ENCODE measurements at places on chromosomes 1 and 21.

DNA sequence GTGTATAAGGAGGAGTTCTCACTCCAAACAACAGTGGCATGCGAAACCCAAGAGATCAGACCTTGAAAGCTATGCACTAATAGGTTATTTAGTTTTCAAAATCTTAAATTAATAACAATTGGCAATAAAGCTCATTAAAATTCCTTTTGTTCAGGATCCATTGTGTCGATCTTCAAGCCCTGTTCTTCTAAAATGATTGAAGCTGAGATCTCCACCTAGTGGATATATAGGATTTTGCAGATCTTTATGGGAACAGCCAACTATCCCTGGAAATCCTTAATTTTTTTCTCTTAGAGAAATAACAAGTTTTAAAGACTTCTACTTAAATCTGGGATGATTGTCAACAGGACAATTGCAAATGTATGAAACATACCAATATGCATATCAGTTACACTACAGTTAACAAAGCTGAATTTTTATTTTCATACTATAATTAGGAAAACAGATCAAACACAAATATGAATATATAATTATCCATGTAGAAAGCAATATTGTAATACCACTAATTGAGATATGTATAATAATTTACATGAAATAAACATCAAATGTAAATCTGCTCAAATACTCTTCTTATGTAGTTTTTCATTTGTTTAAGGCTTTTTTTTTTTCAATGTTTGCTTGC is 43.3 kb downstream of the LRRC53 start:
- no peak for DNase-seq

DNA sequence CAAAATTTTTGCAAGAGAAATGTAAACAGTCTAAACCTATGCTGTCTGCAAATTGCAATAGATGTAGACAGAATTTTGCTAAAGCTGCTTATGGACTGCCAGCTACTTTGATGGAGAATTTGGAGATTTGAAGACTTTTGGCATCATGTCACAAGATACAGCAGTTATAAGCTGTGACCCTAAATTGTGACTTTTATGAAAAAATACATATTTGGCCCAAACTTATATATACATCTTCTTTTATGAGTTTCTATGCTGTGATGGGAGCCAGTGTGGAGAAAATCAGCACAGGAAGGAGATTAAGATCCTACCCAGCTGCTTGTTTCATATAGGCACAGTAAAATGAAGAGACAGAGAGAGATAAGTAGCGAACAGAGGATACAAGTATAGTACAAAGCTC is 1595.4 kb downstream of the PLA2G4A start:
- DNase-seq = no peak

- no peak for DNase-seq
Measured at GRCh38 chr1:21341022-21341421, 50.8 kb upstream of the ECE1 start.

GRCh38 chr1:15698201-15698600 is 14.1 kb downstream of the PLEKHM2 start:
- no peak for DNase-seq

DNA sequence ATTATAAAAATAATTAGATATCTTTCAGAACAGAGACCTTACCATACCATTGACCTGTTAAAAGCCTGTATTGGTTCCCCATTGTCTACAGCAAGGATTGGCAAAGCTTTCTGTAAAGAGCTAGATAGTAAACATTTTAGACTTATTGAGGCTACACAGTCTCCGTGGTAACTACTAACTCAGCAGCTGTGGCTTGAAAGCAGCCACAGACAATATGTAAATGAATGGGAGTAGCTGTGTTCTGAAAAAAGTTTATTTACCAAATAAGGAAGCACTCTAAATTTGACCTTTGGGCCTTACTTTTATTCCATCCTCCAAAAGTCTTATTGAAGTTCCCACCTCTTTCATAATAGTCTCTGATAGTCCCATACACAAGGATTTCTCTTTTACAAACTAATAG is 39.7 kb downstream of the NUP210L start:
- DNase-seq = no peak

DNA sequence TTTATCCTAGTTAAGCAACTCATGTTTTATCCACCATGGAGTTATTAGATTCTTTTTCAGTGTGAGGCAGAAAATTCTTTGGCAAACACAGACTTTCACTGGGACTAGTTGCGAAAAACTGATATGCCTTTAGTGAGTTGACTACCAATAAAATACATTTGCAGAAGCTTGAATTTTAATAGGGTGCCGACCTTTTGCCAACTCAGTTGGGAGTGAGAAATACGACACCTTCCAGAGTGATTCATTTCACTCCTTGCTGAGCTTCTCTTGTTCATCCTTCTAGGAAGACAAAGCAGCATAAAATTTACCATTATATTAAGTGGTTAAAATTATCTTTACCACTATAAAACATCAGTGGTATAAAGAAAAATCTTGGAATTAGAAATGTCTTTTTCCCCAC is 1.2 kb upstream of the KRTAP23-1 start:
- no peak for DNase-seq

DNA sequence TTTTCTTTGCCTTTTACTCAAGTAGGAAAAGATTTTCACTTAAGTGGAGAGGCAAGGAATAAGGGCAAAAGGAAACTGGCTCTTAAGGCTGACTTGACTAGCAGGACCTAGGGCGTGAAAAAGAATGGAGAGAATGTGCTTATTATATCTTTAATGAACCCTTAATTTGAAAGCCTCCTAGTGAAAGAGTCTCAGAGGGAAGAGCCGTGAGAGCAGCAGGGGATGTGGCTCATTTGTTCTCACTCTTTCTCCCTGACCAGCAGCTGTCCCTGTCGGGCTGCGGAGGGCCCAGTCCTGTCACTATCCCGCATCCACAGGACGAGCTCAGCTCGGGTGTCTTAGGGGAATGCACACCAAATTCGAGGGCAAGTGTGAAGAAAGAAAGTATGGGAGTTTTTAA is 180.1 kb downstream of the EDEM3 start:
- DNase-seq = no peak

- no peak for DNase-seq
Measured at GRCh38 chr21:27799861-27800260, 833.0 kb upstream of the ADAMTS5 start.

DNA sequence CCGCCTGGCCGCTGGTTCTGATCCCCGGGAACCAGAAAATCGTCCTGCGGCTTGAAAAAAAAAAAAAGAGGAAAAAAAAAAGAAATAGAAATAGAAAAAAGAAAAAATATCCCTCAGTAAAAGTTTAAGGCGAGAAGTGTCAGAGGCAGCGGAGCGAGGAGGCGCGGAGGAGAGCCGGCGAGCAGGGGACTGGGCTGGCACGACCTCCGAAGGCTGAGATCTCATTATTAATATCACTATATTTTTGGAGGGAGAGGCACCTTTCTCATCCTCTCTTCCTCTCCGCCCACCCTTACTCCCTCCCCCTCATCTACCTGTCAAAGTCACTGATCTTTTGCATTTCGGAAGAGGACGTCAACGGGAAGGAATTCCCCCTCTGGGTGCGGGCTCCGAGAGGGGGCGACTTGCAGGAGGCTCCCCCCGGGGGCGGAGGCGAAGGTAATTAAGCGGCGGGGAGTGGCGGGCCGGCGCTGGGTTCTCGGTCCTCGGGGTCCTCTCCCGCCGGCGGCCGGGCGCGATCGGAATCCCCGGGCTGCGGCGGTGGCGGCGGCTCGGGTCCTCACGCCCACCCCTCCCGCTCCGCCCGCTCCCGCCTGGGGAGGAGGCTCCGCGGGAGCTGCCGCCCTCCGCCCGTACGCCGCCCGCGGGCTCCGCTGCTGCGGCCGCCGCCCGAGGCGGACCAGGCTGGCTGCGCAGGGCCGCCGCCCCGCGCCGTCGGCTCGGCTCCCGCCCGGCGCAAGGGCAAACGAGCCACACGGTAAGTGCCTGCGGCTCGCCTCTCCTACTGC is at the start of gene NTNG1:
Gene NTNG1 (plus strand): TSS at position 337 of the 788 bp plus-strand sequence.
- DNase-seq = no peak
